Brain pericyte (primary cell): ENCODE measurements at places on chromosomes 1 and 21.

GRCh38 chr1:96362623-96363022, 359.0 kb upstream of the PTBP2 start:
- DNase-seq = peak; percentile 80

GRCh38 chr1:23529146-23530086, 1.6 kb downstream of the E2F2 start:
- DNase-seq = no peak

DNA sequence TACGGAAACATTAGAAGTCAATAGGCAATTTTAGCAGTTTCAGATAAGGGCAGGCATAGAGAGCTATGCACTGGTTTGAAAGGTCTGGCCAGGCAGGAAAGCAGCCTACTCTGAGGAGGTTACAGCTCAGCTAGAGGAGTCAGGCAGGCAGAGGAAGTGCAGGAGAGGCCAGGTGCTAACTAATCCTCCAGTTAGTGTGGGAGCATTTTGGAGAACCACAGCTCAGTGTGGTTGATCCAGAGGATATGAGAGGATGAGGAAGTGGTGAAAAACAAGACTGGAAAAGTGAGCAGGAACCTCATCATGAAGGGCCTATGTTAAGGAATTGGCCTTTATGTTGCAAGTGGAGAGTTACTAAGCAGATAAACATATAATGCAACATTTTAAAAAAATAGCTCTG, 282.4 kb upstream of the SGIP1 start:
- DNase-seq = no peak

DNA sequence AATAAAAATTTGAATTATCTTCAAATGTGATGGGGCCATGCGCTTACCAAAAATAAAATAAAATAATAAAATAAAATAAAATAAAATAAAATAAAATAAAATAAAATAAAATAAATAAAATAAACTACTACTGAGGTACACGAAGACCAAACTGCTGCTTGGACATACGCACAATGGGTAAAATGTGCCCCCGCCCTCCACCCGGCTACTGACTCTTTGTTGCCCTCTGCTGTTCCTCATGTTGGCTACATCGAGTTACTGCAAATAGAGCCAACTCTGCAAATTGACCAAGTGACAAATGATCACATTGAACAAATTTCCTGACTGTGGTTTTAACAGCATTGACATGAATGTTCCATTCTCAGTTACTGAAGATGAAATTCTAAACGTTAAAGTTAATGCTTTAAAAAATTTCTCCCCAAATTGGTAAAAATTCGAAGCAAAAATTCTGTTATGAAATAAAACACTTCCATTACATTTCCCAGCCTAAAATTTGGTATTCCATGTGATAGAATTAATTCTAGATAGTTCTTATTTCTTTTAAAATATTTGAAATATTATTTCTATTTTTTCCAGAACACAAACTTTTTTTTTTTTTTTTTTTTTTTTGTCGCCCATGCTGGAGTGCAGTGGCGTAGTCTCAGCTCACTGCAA, 18.8 kb upstream of the MAP1LC3C start:
- no peak for DNase-seq

- DNase-seq = no peak
Measured at GRCh38 chr1:226444901-226445300, 37.0 kb upstream of the PARP1 start.

- no peak for DNase-seq
Measured at GRCh38 chr1:167524651-167525050, 6.3 kb upstream of the CD247 start.

- no peak for DNase-seq
Measured at GRCh38 chr1:93997756-93998155, 88.5 kb upstream of the GCLM start.

DNA sequence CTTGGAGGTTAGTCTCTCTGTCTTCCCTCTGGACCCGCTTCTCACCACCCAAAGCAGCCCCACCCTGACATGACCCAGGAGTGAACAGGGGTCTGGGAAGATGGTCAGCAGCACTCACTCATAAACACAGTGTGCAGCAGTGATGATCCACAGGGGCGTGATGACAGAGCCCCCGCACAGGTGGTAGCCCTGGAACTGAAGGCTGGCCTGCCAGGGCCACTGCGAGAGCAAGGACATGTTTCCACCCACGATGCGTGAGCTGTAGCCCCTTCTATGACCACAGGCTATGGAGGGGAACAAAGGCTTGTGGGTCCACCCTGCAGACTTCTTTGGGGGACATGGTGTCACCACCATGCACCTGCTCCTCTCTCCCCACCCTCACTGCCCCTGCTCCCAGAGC, 12.9 kb downstream of the TMPRSS3 start:
- DNase-seq = no peak

DNA sequence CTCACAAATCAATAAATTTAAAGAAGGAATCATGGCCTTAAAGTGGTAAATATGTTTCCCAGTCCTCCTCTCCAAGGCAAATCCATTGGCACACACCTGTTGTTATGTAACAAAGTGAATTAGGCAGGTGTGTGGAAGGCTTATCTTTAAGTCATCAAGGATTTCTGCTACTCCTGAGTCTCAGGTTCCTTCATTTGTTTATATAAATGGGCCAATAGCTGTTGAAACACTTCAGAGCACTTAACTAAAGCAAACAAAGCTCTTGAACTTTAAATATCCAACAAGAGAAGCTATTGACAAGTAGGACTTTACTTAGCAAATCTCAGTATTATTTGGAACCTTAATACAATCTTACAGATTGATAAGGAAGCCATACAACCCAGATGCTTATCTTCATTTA, 99.3 kb upstream of the ESRRG start:
- DNase-seq = no peak

- DNase-seq = no peak
Measured at GRCh38 chr21:45529785-45530422, 12.3 kb downstream of the SLC19A1 start.

- DNase-seq = no peak
Measured at GRCh38 chr1:46549697-46550681, 1.5 kb downstream of the KNCN start.

GRCh38 chr1:229169399-229169798, 101.5 kb upstream of the RAB4A start:
- DNase-seq = no peak
